CD4-positive, CD25-positive, alpha-beta regulatory T cell (primary cell): ENCODE measurements at places on chromosomes 12 and 14. TPM values are rescaled to one million over a fixed set of nuclear protein-coding genes. Genes with fewer than 3 reads are reported as not detected.

DNA sequence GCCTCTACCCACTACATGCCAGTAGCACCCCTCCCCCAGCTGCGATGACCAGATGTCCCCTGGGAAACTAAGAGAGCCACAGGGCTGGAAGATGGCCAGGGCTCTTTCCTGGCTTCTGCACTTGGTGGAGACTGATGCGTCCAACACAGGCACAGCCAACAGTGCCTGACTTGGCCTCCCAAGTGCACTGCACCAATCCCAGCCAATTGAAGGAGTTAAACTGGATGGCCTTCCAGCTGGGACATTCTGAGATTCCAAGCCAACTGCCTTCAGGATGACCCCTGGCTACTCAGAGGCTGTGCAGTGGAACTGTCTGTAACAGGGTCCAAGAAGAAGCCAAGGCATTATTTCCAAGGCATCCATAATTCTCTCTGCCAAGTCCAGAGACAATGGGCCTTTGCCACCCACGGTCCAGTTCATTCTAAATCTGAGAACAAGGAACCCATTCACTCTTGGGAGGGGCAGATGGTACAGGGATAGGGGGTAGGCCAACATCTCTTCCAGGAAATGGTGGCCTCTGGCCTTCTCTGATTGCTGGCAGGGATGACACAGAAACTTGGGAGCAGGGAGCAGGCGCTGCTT lies 35.2 kb downstream of the PRIMA1 start:
- no peak for DNase-seq

- DNase-seq, result peak; percentile 94
Observed at GRCh38 chr14:61662437-61663311, 32.6 kb upstream of the HIF1A start.

DNA sequence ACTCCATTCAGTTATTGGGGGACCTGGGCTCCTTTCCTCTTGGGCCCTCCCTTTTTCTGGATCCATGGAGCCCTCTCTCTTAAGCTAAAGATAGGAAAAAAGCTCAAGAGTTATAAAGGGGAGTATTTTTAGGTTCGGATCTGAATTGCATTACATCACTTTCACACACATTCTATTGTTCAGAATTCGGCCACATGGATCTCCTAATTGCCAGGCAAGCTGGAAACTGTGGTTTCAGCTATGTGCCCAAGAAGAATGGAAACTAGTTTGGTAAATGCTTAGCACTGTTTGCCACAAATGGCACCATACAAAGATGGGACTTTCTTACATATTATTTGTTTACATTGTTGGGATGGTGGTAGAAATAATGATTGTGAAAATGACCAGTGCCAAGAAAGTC lies 145.6 kb downstream of the LRIG3 start:
- DNase-seq, result no peak

DNA sequence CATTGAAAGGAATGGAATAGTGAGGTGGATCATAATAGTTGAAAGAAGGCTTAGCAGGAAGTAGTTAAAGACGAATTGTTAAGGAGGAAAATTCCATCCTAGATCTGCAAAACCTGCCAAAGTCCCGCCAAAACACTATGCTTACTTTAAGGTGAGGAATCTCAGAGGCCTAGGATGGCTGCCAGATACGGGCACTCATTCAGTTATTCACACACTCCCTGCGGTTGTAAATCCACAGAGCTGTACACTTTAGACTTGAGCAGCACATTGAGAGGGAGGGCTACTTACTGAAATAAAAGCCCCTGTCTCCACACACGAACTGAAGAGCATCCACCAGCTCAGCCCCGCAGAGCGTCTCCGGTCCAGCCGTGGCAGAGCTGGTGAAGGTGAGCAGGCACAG lies 5.0 kb downstream of the IGF1 start:
- DNase-seq, result no peak

DNA sequence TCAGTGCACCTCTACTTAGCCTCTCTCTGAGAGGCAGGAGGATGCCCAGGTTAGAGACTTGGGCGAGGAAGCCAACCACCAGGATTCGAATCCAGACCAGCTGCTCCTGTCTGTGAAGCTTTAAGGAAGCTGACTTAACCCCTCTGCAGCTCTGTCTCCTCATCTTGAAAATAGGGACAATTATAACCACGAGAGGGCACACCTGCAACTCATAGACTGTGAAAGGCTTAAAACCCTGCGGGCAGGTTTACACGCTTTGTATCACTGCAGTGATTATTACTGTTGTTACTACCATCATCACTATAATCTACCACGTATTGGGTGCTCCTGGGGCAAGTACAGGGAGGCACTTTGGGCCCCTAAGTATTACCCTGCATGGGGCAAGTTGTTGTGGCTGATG lies 379.8 kb downstream of the VRK1 start:
- peak; percentile 25 for DNase-seq

DNA sequence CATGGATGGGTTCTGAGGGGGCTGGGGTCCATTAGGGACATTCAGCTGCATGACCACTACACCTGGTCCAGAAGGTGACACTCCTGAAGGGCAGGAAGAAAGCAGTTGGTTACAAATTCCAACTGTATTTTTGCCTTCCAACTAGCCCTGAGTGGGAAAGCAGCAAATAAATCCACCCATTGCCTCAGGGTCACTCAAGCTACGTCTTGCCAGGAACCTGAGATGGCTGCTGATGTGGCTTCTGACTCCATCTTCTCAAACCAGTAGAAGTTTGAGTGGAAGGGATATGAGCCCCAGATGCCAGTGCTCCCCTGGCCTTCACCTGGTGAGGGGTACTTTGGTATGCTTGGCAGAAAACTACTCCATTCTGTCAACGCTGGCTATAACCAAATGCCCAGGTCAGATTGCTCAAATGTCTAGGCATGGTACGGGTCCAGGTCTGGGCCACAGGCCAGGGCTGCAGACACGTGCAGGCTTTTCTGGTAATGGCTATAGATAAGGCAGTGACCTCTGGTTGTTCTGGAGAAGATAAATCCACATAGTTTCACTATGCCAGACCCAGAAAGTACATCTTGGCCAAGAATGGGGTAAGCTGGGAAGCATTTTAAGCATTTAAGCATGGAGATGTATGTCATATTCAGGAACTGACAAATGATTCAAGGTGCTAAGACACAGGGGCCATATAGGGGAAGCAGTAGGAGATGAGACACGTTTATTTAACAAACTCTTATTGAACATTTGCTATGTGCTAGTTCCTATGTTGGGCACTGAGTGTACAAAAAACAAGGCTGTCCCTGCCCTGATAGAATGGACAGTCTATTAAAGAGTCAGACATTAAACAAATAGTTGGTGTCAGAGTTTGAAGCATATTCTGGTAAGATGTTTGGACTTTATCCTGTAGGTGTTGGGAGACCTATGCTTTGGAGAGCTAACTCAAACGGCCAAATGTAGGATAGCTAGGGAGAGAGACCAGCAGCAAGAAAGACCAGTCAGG lies 8.3 kb upstream of the STAC3 start:
- no peak for DNase-seq

GRCh38 chr14:31025367-31026076 lies at the start of gene AP4S1:
TSS of gene AP4S1 (plus strand) at chr14:31025649. CDS start at chr14:31066197, 40,548 bp downstream.
- DNase-seq, result peak; percentile 64

DNA sequence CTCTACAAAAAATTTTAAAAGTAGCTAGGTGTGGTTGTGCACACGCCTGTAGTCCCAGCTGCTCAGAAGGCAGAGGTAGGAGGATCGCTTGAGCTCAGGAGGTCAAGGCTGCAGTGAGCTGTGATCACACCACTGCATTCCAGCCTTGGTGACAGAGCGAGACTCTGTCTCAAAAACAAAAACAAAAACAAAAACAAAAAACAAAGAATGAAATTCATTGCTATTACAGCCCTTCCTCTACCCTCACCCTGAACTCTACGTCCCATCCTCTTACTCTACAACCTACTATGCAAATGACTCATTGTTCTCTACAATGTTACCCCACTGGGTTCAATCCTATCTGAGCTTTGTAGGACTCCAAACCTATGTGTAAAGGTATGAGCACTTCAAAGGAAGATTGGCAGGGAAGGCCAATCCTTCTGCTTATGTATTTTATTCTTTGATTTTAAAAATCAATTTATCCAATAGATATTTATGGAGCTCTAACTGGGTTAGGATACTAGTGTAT lies 39.3 kb downstream of the NINJ2 start:
- no peak for DNase-seq

DNA sequence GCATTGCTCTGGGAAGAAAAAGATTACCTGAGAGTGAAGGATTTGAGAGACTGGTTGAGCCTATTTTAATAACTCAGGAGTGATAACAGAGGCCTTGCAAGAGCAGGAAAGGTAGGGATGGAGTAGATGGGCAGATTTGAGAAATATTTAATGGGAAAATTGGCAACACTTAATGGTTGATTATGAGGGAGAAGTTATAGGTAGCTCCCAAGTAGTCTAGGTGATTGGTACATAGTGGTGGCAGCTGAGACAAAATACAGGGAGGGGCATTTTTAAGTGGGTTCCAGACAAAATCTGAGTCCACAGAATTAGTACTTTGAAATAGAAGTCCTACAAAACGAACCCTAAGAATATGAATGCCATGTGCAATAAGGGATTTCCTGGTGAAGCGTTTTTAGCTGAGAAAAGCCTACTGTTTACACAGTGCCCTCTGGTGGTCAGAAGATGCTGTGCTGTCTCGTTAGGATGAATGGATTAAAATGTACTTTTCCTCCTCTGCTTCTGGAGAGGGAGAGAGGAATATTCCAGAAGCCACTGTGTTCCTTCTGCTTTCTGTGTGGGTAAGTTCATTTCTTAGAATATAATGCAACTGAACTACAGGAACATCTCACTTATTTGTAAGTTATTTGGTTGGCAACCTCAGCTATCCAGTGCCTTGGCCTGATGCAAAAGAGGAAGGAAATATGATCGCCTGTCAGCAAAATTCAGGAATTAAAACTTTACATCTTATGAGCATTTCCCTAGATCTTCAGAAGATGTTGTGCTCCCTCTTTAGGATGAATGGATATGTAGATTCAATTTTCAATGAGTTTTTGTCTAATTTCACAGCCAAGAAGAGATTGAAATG lies 6.5 kb downstream of the ZBTB1 start:
- peak; percentile 75 for DNase-seq

DNA sequence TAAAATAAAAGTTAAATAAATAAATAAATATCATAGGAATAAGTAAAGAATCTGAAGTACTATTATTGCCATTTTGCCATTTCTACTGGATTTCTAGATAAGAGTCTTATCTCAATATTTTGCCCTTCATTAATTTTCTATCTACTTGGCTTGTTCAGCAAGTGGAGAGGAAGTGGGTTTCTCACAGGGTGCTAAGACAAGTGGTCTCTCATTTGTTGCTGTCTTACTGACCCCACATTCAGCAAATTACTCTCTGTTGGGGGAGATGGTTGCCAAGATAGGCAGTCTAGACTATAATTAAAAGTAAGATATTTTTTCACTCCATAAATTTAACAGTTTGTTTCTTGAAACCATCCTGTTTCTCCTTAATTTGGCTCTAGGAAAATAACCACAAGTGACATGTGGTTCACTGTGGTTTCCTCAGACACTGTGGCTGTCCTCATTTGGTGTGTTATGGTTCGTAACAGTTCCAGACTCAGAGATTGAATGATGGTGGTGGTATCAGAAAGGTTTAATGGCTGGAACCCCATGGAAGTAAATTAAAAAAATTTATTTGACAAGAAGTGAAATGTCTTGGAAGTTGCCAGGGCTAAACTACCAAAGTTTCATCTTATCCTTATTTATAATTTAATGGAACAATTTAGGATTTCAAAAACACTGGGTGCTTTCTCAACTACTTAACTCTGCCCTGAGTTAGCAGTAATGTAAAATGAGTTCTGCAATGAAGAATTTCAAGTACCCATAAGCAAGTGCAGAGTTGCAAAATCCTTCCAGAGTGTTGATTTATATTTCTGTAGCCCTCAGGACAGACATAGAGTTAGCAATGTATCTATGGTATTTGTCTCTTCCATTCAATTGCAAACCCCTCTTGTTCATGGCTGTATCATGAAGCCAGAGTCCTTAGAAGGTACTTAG lies 214.8 kb downstream of the MSRB3 start:
- no peak for DNase-seq

DNA sequence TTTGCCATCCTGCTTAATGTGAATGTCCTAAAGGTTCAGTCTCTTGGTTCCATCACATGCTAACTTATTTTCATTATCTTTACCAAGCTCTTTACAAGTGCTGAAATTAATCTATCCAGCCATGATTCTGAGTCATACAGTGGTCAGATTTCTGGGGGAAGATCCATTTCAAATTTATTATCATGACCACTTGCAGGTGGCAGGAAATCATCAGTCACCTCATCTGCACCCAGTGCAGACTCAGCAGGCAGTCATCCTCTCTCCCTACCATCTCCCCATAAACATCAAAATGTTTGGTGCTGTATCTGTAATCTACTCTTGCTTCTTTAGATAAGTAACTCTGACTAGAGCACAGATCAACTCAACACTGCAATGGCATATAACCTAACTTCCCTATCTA lies 23.5 kb downstream of the ATG14 start:
- DNase-seq, result peak; percentile 36

- DNase-seq, result no peak
Observed at GRCh38 chr12:42284157-42284556, 41.7 kb downstream of the ZCRB1 start.

GRCh38 chr12:79925492-79925891 lies 9.4 kb downstream of the PPP1R12A start:
- DNase-seq, result no peak

DNA sequence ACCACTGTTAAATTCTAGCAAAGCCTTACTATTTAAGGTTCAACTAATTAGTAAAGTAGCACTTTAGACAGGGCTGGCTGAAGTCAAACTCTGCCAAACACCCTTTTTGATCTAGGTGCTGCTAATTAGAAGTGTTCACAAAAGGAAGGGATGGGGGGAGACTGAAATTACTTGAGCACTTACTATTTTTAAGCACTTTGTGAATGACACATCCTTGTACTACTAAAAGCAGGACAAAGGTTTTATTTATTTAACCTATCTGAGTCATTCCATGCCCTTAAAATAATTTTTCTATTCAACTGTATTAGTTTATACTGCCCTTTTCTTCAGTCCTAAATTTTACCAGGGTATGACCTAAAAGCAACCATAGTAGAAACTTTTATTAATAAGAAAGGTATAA lies 20.1 kb downstream of the MBIP start:
- DNase-seq, result no peak

DNA sequence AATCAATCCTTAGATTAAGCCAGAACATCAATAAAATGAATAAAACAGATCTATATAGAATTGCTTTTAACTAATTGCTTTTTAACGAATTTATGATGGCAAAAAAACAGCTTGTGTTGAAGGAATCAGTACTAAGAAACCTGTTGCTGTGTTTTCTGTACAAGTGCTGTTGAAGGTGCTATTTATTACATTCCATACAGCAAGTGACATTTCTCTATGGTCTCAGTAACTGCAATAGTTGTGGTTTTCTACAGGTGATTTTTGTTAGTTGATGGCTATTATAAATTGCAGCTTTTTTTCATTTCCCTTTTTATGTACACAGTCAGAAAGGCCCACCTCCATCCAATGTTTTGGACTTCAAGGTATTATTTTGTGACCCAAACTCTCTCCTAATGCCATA lies 56.6 kb downstream of the SLC2A13 start:
- no peak for DNase-seq

TMTC1 gene
- total RNA-seq, result not detected

NKX2-1 gene
- not detected for total RNA-seq

APOLD1 gene
- 3.9 TPM for total RNA-seq

AMDHD1 gene
- total RNA-seq, result 0.67 TPM

DCP1B gene
- 23.9 TPM for total RNA-seq

KIF26A gene
- total RNA-seq, result 0.07 TPM

ESRRB gene
- total RNA-seq, result not detected

KCTD10 gene
- 38.7 TPM for total RNA-seq
